CD4-positive, alpha-beta T cell (primary cell): ENCODE measurements at places on chromosomes 3 and 15. TPM values are rescaled to one million over a fixed set of nuclear protein-coding genes. Genes with fewer than 3 reads are reported as not detected.

The PCOLCE2 gene
- total RNA-seq: not detected

The P3H2 gene
- not detected for total RNA-seq

The WWTR1 gene
- total RNA-seq: 0.30 TPM

The SCG5 gene
- not detected for total RNA-seq

GRCh38 chr3:108283989-108284388 is 12.4 kb upstream of the HHLA2 start:
- DNase-seq: no peak

DNA sequence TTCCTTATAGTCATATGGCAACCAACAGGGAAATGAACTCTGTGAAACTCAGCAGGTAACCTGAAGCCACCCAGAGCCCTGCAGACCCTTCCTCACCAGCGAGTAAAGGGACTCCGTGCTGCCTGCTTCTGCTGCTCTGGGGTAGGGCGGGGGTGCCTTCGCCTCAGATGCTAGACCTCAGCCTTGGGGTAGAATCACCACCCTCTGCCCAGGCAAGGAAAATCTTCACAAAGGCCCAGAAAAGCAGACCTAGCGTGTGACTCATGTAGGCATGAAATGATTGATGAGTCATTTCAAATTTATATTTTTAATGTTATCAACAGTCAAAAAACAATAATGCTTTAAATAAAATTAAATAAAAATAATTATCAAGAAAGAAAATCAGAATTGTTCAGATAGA is 6.6 kb downstream of the STIMATE start:
- no peak for DNase-seq

- DNase-seq: no peak
These were observed 43.1 kb downstream of the AMOTL2 start for GRCh38 chr3:134330883-134331810.

DNA sequence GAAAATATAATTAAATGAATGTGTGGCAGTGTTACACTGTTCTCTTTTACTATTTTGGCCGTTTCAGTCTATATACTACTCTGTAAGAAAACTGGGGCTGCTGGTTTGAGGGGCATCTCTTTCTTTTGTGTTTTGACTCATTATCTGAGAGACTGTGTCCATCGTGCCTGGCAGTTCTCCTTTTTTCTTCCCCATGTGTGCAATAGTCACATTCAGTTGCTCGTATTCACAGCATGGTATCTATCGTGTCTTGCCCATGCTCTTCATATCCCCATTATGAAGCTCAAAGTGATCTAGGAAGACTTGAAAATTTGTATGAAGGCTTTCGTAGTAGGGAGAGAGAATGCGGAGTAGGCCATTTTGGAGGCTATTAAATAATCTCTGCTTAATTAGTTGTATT is 29.8 kb upstream of the FAH start:
- DNase-seq: no peak

- DNase-seq: no peak
These were observed 17.1 kb upstream of the PRSS50 start for GRCh38 chr3:46734773-46735172.

GRCh38 chr15:74839526-74840395 is 3.2 kb downstream of the ULK3 start:
- DNase-seq: no peak

GRCh38 chr3:41653571-41654239 is 308.2 kb downstream of the ULK4 start:
- DNase-seq: no peak
